ENCODE measurements at places on chromosomes 5 and 9.
A peak's percentile ranks its signal among the peaks of the same experiment; 100 is the strongest.

DNA sequence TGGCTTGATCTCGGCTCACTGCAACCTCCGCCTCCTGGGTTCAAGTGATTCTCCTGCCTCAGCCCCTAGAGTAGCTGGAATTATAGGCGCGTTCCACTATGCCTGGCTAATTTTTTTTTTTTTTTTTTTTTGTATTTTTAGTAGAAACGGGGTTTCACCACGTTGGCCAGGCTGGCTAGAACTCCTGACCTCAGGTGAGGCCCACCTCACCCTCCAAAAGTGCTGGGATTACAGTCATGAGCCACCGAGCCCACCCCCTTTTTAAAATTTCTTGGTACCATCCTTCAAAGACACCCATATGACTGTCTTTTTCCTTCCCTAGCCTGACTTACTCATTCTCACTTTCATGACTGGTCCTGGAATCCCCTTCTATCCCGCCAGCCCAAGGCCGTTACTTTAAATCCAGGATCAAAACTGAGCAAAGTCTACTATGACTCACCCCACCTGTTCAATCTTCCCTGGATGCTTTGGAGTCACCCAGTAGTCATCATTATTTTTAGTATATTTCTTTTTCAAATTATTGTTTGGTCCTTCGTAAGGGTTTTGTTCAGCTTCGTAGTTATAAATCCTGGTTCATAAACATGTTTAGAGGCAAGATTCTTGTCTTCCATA is 1.2 kb upstream of the TBCA start:
- no peak for DNase-seq

DNA sequence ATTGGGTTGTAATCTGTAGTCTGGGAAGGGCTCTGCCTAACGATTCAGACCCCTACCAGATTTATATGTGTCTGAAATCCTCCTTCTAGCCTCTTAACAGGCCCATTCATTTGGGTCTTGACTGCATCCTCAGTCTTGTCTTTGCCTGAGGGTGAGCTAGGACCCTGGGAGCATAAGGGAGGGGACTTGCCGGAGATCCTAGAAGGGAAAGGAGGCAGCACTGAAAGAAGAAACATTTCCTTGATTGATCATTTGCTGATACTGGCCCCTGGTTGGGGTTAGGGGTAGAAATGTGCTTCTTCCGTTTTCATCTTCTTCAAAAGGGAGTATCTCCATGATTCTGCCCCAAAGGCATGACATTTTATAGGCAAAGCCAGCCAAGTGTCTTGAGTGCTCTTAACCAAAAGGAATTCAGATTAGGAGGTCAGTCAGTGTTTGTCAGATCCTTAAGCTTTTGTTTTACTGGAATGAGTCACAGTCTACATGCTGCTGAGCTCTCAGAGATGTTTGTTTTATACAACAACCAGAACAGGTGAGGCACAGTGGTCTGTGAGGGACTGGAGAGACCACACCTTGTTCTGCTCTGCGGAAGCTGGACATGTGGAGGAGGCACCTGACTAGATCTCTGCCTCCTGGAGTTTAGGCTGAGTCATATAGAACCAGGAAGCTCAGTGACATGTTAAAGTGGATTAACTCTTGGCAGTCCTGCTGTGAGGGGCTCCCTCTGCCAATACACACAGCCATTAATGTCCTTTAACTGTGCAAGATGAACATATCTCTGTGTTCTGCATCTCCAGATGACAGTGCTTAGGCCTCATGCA is 37.7 kb downstream of the PCDHAC2 start:
- DNase-seq = no peak

- DNase-seq = no peak
Observed at GRCh38 chr5:14156650-14157492, 13.7 kb downstream of the TRIO start.

DNA sequence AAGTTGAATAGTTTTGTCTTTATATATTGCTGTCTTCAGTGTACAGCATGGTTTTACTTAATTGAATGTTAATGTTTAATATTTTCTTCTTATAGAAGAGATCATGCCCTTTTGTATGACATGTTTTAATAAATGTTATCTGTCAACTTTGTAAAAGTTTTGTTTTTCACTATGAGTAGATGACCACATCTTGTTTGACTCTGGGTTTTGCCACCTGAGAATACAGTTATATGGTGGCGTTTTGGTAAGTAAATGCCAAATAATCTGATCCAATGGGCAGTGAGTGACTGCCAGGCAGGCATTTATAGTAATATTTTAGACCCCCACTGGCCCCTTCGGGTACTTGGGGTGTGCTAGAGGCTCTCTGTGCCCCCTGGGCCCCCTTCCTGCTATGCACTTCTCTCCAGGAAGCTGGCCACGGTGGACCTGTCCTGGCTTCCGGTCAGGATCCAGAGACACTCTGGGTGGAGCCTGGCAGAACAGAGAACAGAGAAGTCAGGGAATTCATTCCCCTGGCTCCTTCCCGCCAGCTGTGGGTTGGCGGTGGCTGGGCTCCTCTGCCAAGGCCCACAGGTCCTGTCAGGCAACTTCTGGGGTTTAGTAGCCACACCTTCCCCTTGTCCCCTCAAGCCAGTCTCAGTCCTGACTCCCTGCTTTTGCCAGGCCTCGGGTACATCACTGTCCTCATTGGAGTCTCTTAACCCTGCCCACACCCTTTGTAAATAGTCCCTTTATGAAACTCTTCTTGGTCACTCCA is 22.2 kb upstream of the ZBTB34 start:
- no peak for DNase-seq

GRCh38 chr5:134028496-134028895 is 23.7 kb upstream of the VDAC1 start:
- DNase-seq = no peak

DNA sequence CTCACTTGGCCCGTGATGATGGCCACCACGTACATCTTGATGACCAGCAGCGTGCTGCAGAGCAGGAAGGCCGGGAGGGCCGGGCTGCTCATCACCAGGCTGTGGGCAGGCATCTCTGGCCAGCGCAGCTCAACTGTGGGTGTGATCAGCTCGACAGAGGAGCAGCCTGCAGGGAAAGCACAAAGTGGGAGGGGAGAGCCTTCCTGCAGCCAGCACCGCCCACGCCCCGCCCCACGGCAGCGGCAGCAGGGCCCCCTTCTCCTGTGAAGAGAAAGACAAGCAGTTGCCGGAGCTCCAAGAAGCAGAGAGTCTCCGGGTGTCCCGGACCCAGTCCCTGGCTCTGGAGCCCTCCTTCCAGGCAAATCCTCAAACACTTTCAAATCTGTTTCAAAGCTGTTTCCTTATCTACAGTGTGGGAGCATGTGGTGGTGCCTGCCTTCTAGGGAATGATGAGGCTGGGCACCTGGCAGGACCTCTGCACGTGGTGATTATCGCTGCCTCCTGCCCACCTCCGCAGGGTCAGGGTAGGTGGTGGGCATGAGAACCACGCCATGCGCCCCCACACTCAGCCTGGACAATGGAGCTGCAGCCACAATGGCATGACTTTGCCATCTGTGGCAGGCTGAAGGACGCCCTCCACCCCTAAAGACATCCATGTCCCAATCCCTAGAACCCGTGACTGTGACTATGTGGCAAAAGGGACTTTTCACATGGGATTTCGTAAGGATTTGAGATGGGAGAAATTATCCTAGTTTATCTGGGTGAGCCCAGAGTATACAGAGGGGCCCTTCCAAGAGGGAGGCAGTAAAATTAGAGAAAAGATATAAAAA is at the start of gene PTGES:
Gene PTGES, minus strand, starts transcription at position 143 of the 830 bp plus-strand sequence. Its CDS starts 30 bp downstream, at position 113.
- peak; percentile 48 for DNase-seq

GRCh38 chr5:28369418-28369817 is 1331.0 kb upstream of the CDH9 start:
- no peak for DNase-seq

DNA sequence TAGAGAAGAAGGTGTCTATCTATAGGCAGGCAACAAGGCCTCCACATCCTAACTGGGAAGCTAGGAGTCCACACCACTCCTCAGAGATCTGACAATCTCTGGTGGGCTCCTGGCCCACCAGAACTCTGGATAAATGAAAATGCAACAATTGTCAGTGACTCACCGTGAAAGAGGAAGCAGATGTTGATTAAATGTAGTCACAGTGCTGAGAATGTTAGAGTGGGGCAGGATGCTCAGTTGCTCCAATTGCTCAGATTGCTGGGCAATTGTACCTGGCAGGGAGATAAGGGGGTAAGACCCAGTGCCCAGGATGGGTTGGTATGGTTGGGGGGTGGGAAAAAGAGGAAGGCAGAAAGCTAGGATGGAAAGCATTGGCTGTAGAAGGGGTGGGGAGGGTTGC is 4.3 kb downstream of the CCL19 start:
- DNase-seq = no peak

DNA sequence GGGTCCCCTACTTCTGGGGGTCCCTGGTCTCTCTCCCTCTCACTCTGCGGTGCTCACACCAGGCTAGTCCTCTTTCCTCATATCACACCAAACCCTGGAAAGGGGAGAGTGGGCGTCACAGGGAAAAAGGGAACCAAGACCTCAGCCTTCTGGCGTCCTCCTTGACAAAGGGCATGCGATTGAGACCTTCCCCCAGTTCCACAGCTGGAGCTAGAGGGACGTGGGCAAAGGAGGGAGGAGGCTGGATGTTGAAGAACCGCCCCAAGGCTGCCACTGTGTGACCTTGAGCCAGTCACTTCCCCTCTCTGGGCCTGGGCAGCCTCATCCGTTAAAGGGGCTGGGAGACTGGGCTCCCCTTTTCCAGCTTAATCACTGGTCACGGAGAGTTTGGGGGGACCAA is 18.5 kb upstream of the TOR2A start:
- DNase-seq = no peak

- DNase-seq = no peak
Observed at GRCh38 chr5:161720460-161720859, 34.9 kb downstream of the GABRA6 start.

DNA sequence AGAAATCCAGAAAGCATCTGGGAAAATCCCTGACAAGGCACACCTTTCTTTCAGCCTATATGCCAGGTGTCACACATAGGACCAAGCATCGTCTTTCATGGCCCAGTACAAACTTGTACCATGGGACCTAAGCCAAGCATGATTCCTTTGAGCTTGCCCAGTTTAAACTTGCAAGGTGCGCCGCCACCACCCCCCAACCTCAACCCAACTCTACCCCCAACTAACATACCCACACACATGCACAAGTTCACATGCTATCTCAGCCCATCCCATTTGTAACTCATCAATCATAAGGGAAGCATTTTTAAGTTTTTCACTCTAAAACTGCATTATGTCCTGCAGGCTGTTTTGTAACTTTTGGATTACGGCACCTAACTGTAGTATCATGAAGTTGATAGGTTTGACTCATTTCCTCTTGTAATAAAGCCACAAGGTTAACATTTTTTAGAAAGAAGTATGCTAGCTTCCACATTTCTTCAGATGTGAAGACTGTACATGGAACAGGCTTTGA is 145.9 kb upstream of the FST start:
- no peak for DNase-seq

- DNase-seq = no peak
Observed at GRCh38 chr5:92242170-92242569, 859.1 kb upstream of the ARRDC3 start.

GRCh38 chr5:96142184-96142781 is 180.6 kb upstream of the ELL2 start:
- DNase-seq = no peak

DNA sequence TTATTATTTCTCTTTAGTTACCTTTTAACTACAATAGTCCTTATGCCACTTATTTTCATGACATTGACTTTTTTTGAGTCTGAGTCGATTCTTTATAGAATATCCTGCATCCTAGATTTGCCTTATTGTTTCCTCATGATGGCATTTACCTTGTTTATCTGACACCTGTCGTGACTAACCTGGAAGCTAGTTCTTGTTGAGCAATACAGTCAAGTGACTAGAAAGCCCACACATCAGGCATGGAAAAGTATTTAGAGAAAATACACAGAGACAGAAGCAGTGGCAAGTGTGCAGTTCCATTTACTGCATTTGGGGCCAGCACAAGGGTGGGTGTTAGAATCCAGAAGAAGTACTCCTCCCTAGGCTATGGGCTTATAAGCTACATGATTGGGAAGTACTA is 97.8 kb downstream of the ERMP1 start:
- no peak for DNase-seq

- no peak for DNase-seq
Observed at GRCh38 chr5:35717718-35718117, 100.1 kb downstream of the SPEF2 start.

- no peak for DNase-seq
Observed at GRCh38 chr5:124537522-124537921, 208.9 kb downstream of the ZNF608 start.

GRCh38 chr5:116466727-116467464 is 107.7 kb downstream of the SEMA6A start:
- no peak for DNase-seq

GRCh38 chr5:171424726-171425125 is 5.3 kb downstream of the FGF18 start:
- no peak for DNase-seq

DNA sequence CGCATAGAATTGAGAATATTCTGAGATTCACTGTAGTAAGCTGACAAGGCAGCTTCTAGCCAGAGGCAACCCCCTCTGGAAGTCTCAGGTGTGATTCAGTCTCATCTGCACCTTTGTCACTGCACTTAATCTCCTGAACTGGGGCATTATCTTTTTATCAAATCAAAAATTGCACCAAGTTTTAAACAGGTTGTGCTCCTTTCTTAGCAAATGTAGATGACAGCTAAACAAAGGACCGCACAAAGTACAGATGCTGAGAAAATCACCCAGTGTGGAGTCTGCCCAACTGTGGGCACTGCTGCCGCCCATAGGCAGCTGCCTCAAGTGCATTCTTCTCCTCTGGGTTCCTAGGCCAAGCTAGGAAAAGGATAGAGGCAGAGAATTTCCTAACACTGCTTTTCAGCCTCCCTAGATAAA is 51.1 kb downstream of the STARD4 start:
- DNase-seq = no peak

DNA sequence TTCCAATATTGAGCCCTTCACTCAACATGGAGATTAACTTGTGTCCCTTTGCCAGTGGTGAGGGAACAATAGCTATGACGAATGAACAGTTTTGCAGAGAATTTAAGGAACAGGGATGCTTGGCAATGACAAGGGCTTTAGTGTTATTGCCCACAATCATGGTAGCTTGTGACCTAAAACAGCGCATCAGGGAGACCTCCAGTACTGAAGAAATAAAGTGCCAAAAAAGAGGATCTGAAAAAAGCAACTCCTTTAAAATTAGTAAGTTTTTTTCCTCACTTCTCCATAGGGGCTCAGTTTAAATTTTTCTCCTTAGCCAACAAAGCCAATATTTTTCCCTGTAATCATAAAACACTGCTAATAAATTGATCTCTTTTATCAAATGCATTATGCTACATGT is 41.8 kb upstream of the PAM start:
- no peak for DNase-seq

DNA sequence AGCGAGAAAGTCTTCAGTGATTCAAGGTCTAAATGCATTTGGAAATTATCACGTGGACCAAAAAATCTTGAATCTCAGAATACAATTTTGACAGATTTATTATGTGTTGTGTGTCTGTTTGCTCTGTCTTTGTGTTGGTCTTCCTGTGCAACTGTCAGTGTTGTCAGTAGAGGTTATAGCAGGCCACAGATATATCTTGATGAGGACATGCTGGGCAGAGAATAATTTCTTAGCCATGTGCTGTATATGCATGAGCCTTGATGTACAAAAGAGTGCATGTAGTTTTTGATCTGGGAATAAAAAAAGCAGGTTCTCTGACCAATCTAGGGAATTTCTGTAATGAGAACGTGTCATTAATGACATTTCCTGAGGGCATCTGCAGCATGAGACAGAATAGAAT is 57.6 kb downstream of the ZSWIM6 start:
- DNase-seq = no peak

- no peak for DNase-seq
Observed at GRCh38 chr5:108321341-108321740, 60.6 kb downstream of the FBXL17 start.

GRCh38 chr5:180785121-180785781 is 17.4 kb downstream of the MGAT1 start:
- DNase-seq = no peak

GRCh38 chr9:129125478-129125877 is 14.3 kb downstream of the PTPA start:
- DNase-seq = no peak
